ENCODE measurements at places on chromosomes 1 and 21. TPM values are rescaled to one million over a fixed set of nuclear protein-coding genes. Genes with fewer than 3 reads are reported as not detected.

The DENND2C gene
- total RNA-seq: 1.6 TPM

The ABCA4 gene
- 2.2 TPM for total RNA-seq

The CLCA4 gene
- not detected for total RNA-seq

The LCE6A gene
- total RNA-seq: not detected

The PDZK1 gene
- total RNA-seq: 0.91 TPM

The S100A7A gene
- total RNA-seq: not detected

The HAO2 gene
- not detected for total RNA-seq

The EFNA3 gene
- 7.3 TPM for total RNA-seq

The MMEL1 gene
- 1.3 TPM for total RNA-seq

The FOXD2 gene
- total RNA-seq: 0.18 TPM

The GLIS1 gene
- 0.27 TPM for total RNA-seq

The PCBP3 gene
- total RNA-seq: 27.7 TPM

The C1orf185 gene
- total RNA-seq: not detected

The KIF14 gene
- total RNA-seq: 4.8 TPM

The OR2T29 gene
- total RNA-seq: not detected

The PTCH2 gene
- 2.4 TPM for total RNA-seq

The BSND gene
- total RNA-seq: 0.09 TPM

The RIPPLY3 gene
- total RNA-seq: 0.73 TPM

The PCP4 gene
- total RNA-seq: 23.8 TPM

The OMA1 gene
- 25.0 TPM for total RNA-seq

The CFAP141 gene
- not detected for total RNA-seq

The TP73 gene
- 0.36 TPM for total RNA-seq

The UMODL1 gene
- total RNA-seq: 0.09 TPM

The CACNA1S gene
- 0.09 TPM for total RNA-seq

The LYPD8 gene
- total RNA-seq: not detected

The ITLN2 gene
- not detected for total RNA-seq

The TRIM46 gene
- total RNA-seq: 16.7 TPM

The SH2D2A gene
- total RNA-seq: not detected

The OR2AK2 gene
- 3.0 TPM for total RNA-seq

The SLC9C2 gene
- total RNA-seq: 3.3 TPM

The PTPRU gene
- total RNA-seq: 13.3 TPM

The ESPN gene
- 0.18 TPM for total RNA-seq

The DNAH14 gene
- 72.0 TPM for total RNA-seq

The PLPPR5 gene
- total RNA-seq: 10.0 TPM

The FCRL6 gene
- not detected for total RNA-seq

The NCF2 gene
- 2.5 TPM for total RNA-seq

The ESRRG gene
- total RNA-seq: 131 TPM

The LAPTM5 gene
- total RNA-seq: 7.8 TPM

Data from cerebellum (tissue), 4 donors.